ENCODE measurements at places on chromosomes 16 and 17.

- no peak for DNase-seq
Measured at GRCh38 chr16:50219402-50219975, 46.9 kb upstream of the ADCY7 start.

DNA sequence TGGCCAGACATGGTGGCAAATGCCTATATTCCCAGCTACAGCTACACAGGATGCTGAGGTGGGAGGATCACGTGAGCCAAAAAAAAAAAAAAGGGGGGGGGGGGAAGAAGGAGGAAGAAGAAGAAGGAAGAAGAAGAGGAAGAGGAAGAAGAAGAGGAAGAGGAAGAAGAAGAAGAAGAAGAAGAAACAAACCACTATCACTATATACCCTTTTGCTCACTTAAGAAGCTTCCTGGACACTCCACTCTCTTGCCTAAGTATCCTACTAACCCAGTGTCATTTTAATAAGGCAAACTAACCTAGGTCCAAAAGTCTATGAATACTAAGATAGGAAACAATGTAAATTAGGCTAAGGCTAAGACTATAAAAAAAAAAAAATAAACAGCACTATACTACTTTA is 54.8 kb downstream of the GPATCH8 start:
- DNase-seq, result no peak

DNA sequence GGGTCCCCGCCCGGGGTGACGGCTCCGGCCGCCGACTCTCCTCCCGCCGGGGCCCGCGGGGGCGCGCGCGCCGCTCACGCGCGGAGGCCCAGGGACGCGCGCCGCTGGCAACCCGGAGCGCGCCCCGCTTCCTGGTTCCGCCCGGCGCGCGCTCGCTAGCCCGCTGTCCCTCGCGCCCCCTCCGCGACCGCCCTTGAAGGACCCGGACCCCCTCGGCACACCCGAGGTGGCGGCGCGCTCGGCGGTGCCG is at the start of gene STAT5B:
Gene STAT5B, minus strand, starts transcription at position 33 of the 250 bp plus-strand sequence. CDS start 44,264 bp downstream, outside the sequence.
- peak; percentile 41 for DNase-seq

GRCh38 chr16:49312389-49312985 is 30.8 kb upstream of the CBLN1 start:
- DNase-seq, result no peak

DNA sequence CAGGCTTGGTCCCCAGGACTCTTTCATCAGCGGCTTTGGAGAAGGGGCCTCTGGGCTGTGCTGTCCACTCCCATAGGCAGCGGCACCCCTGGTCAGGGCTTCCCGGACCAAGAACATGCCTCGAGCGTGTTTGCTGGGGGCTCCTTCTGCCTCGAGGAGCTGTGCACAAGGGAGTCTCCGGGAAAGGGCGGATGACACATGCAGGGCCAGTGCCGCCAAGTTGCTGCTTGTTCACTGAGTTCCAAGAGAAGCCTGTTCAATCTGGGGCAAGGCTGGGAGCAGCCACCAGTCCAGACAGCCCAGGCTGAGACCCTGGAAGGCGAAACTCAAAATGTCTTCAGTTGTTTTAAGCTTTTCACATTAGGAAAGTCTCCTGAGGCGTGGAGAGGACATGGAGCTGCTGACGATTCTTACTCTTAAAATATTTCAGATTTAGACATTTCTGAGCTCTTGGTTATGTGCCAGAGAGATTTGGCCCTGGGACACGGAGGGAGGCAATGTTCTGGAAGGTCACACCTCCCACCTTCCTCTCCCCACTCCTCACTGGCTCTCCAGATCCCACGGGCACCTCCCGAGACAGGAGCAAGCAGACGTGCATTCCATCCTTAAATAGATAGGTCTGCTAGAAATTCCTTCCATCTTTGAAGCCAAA is 84.5 kb upstream of the ZNF469 start:
- DNase-seq, result no peak

DNA sequence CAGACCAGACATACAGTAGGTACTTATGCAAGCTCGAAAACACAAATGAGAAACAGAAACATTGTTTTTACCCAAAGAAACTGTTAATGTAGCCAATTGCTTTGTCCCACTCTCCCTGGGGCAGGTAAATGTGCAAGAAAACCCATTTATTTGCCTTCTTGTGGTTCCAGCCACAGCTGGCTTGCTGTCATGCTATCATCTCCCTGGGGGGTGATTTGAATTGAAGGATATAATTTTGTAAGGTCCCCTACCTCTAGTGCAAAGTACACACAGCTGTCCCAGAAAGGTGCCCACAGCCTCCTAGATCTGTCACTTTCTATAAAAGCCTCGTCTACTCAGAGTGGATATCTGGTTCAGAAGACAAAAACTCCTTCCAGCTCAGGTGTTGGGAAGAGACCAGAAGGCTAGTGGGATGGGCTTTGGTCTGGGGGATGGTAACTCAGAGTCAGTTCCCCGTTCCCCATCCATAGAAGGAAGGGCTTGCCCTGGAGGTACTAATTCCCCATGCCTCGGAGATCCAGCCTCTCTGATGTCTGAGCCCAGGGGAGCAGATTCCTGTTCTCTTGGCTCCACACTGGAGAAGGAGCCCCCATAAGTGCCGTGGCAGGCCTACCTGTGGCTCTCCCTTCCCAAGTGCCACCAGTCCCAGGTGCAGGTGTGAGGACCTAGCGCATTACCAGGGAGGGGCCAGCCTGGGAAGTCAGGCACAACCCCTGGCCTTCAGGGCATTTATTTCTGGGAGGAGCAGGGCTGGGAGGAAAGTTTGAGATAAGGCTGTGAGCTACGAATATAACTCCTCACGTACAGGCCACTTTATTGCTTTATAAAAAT is 2.4 kb upstream of the PRR15L start:
- no peak for DNase-seq

- no peak for DNase-seq
Measured at GRCh38 chr17:4175921-4176807, 33.2 kb downstream of the CYB5D2 start.

GRCh38 chr16:3618769-3619141 is 7.3 kb upstream of the SLX4 start:
- DNase-seq, result no peak

GRCh38 chr17:28174352-28175046 is 132.0 kb downstream of the NLK start:
- DNase-seq, result no peak

DNA sequence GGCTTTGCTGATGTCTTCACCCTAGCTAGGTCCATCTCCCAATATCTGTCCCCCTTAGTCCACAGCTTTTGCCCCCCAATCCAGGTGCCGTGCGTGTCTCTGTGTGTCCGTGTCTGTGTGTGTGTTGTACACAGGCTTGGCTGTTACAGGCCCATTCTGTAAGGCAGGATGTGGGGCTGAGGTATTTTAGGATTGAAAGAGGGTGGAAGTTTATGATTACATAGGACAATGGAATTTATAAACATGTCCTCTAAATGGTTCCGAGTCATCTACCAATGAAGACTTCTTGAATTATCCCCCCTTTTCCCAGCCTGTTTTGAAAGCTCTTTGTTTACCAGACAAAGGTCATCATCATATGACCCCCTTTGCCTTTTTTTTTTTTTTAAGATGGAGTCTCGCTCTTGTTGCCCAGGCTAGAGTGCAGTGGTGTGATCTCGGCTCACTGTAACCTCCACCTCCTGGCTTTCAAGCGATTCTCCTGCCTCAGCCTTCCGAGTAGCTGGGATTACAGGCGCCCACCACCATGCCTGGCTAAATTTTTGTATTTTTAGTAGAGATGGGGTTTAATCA is 21.9 kb downstream of the ACE start:
- no peak for DNase-seq

DNA sequence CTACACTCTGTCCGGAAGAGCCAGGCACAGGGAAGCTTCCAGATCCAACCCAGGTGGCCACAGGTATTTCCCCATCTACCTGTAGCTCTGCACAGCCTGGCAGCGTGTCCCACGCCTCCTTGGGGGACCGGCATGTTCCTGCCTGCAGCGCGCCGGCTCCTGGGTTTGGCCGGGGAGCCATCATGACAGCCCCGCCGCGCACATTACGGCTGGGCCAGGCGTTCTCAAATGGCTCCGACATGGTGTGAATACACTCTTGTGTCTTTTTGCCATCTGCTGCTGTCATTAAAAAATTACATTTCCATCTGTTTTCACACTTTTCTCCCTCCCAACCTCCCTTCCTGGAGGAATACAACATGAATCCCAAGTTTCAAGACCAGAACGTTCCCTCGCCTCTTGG is 8.0 kb upstream of the GINS2 start:
- DNase-seq, result no peak

GRCh38 chr16:13838401-13839190 is 81.4 kb upstream of the ERCC4 start:
- no peak for DNase-seq

GRCh38 chr17:76268015-76268749 is 3.0 kb downstream of the UBALD2 start:
- DNase-seq, result peak; percentile 59

- no peak for DNase-seq
Measured at GRCh38 chr17:37197336-37197735, 178.4 kb upstream of the C17orf78 start.

DNA sequence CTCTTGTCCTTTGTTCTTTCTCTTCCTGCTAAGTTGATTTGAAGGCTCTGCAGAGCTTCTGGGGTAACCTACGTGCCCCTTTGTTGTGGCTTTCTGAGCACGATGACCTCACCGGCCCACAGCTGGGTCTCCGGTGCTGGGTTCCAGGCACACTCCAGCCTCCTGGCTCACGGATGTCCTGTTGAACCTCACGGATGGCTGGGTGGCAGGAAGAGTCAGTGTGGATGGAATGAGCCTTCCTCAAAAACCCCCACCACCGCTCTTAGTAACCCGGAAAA is 116.0 kb downstream of the SOCS1 start:
- DNase-seq, result no peak

- no peak for DNase-seq
Measured at GRCh38 chr16:30401768-30402425, 5.5 kb upstream of the ZNF771 start.

- DNase-seq, result no peak
Measured at GRCh38 chr17:31095236-31096105, 694 bp downstream of the NF1 start.

DNA sequence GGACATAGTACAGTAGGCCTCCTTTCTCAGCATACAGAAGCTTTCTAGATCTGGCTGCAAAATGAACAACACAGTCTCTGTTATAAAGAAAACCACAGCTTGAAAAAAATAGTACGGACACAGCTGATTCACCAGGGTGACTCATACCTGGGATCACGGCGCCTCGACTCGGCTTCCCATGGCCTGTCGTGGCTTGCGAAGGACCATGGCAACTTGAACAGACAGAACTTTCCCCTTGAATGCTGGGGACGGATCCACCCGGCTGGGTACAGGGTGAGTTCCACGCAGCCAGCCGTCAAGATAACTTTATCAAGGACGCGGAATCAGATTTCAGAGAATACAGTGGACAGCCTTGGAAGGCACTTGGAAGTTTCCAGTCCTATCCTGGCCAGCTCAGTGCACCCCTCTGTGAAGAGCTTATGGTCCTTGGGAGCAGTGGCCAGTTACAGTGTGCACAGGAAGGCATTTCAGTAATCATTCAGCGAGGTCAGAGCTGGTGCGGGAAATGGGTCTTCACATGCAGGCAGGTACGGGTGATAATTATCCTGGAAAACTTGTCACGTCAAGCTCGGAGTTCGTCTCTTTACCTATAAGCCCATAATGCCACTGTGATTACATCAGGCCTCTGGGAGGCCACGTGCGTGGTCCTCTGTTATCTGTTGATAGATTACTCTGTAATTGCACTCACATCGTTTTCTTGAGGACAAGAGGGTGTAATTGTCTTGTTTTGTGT is 57.9 kb upstream of the MAF start:
- no peak for DNase-seq

GRCh38 chr16:24349320-24349719 is 93.2 kb downstream of the CACNG3 start:
- DNase-seq, result no peak

GRCh38 chr16:28298511-28298878 is 6.2 kb downstream of the SBK1 start:
- DNase-seq, result no peak

DNA sequence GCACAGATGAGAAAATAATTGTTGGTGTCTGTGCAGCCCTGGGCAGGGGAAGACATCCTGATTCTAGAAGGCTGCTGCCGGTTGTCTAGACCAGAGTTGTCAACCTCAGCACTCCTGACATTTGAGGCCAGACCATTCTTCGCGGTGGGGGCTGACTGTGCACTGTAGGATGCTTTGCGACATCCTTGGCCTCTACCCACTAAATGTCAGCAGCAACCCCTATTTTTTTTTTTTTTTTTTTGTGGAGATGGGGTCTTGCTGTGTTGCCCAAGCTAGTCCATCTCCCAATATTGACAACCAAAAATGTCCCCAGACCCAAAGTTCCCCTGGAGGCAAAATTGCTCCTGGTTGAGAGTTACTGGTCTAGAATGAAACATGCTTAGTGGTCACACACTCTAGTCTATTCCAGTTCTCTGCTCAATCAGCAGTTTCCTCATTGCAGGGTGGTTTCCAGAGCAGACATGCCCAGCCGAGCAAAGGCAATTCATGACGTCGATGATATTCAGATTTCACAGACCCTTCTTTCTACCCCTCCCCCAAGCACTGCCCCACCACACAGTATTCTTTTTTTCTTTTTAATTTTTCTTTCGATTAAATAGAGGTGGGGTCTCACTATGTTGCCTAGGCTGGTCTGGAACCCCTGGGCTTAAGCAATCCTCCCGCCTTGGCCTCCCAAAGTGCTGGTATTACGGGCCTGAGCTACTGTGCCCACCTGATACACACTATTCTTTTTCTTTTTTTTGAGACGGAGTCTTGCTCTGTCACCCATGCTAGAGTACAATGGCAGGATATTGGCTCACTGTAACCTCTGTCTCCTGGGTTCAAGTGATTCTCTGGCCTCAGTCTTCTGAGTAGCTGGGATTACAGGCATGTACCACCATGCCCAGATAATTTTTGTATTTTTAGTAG is 9.0 kb downstream of the C17orf99 start:
- no peak for DNase-seq

GRCh38 chr17:50584749-50585148 is 24.2 kb downstream of the CACNA1G start:
- no peak for DNase-seq

DNA sequence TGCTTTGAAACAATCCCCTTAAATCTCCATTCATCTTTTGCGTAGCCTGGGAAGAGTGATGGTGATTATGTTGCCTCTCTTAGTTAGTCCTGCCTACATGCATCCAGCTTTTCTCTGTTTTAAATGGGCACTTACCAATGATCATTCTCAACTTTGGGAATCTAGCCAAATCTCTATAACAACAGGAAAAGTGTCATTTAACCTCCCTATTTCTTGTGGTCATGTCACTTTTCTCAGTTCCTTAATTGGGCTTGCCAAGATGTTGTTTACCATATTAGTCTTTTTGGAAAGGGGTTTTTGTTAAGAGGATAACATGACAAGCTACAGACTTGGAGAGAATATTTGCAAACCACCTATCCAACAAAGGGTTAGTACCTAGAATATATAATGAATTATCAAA is 15.6 kb upstream of the CLEC10A start:
- DNase-seq, result no peak

- DNase-seq, result no peak
Measured at GRCh38 chr16:87586201-87586782, 16.0 kb upstream of the JPH3 start.

GRCh38 chr17:80872501-80873306 is 118.9 kb upstream of the CHMP6 start:
- no peak for DNase-seq

GRCh38 chr17:34236281-34236892 is 18.7 kb upstream of the CCL2 start:
- no peak for DNase-seq

- no peak for DNase-seq
Measured at GRCh38 chr16:86185089-86185488, 286.1 kb downstream of the IRF8 start.

- no peak for DNase-seq
Measured at GRCh38 chr16:27175888-27176287, 27.4 kb upstream of the KDM8 start.

- no peak for DNase-seq
Measured at GRCh38 chr16:4204521-4204920, 37.4 kb downstream of the SRL start.
